ENCODE measurements at places on chromosomes 6 and 20. TPM values are rescaled to one million over a fixed set of nuclear protein-coding genes. Genes with fewer than 3 reads are reported as not detected.

DNA sequence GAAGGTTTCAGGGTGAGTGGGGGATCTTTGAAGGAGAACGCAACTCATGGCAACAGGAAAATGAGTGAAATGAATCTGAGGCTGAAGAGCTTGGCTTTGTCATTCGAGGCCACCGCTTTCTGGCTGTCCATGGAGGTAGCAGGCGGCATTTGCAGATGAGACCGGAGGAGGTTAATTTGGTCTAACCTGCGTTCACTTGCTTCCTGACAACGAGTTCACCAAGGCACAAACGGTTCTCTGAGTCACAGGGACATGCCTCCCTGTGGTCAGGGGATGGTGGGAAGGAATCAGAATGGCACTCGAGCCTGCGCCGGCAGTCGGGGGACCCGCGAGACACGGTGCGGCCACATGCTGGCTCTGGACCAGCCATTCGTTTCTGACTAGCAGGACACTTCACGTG lies 75.0 kb downstream of the IRF4 start:
- no peak for DNase-seq

GRCh38 chr6:26327450-26328264 lies 37.3 kb upstream of the BTN3A2 start:
- DNase-seq: peak; percentile 78

DNA sequence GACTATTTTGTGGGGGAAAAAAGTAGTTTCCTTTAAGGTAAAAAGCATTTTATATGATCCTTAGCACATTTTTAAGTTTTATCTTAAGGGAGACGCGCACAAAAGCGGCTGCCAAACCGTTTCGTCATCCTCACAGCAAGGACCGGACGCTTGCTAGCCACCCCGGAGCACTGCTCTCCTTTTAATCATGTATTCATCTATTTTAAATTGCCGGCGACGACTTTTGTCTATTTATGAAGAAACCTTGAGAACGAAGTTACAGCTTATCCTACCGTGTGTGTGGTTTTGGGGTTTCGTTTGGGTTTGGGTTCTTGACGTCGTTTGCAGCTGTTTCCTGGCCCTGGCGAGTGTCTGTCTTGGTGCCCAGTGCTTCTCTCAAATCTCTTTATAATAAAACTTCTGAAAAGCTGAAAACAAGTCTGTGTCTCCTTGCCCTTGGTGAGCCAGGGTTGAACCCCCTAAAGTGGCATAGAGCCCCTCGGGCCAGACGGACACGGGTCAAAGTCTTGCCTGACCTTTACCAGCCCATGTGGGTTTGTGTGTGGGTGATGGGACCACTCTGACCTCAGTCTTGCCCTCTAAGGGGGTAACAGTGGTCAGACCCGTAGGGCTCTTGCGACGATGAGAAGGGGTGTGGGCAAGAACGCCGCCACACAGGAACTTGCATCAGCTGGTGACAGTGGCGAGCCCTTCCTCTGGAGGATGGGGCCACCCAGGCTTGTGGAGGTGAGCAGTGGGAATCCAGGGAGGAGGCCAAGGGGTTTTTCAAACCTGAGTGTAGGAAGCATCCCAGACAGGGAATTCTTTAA lies 117.6 kb downstream of the JPH2 start:
- no peak for DNase-seq

DNA sequence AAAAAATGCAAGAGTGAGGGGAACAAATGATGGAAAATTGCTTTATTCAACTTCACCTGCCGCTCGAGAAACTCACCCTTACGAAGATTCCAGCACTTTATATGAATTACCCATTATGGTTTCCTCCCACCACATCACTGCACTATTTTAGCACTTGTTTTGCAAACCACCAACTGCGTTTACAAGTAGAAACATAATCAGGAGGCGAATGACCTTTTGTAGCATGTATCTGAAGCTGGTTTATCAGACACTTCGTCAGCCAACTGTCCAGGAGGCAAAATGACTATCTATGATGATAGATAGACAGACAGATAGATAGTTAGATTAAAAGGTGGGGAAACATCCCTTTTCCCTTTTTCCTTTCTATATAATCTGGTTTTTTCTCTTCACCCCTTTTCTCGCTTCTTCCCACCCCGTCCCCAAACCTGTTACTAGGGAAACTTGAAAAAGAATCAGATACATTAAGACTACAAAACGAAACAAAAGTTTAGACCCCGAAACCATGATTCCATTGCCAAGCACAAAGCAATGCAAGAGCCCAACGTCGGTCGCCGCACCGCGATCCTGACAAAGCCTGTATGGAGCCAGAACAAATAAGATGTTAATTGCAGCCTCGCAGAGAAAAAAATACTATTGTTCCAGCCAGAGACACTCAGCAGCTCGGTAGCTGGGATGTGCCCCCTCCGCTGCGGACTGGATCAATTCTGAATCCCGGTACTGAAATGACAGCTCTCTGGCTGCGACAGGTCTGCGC lies 933 bp upstream of the ADGRB3 start:
- no peak for DNase-seq

The SNAP25 gene
- polyA plus RNA-seq: 10.7 TPM

The MYLK4 gene
- polyA plus RNA-seq: 0.37 TPM

The ZC2HC1B gene
- 0.09 TPM for polyA plus RNA-seq

All from small intestine (tissue), 16 donors.